Fibroblast of the aortic adventitia (primary cell): ENCODE measurements at places on chromosomes 12 and 14. TPM values are rescaled to one million over a fixed set of nuclear protein-coding genes. Genes with fewer than 3 reads are reported as not detected.

DNA sequence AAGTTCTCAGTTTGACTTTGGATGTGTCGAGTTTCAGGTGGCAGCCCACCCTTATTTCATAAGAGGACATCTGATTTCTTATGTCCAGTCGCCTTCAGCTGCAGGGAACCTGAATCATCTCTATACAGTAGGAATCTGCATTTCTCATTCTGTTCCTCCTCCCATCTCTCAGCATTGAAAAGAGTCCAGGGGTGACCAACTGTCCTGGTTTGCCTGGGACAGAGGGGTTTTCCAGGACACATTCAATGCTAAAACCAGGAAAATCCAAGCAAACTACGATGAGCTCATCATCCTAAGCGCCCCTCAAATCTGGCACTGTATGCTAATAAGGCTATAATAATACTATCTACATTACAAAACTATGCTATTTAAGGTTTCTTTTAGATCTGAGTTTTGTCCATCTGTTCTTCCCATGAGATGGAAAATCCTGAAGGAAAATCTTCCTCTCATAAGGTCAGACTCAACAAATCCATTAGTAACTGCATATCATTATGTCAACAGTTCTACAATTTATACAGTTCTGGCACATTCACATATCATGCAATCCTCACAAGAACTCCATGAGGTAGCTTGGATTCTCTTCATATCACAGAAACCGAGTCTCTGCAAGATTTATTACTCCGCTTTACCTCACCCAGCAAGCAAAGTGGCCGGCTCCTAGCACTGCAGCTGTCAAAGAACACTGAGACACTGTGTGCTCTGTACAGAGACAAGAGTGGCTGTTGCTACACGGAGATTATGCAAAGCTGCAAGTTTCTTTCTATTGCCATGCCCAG lies 15.6 kb upstream of the CALM1 start:
- peak; percentile 35 for DNase-seq

- no peak for DNase-seq
Measured at GRCh38 chr12:62128175-62128975, 131.8 kb upstream of the USP15 start.

- DNase-seq: no peak
Measured at GRCh38 chr12:10965476-10965875, 21.2 kb downstream of the TAS2R50 start.

GRCh38 chr14:105899071-105899641 lies 372.8 kb downstream of the TMEM121 start:
- no peak for DNase-seq

- no peak for DNase-seq
Measured at GRCh38 chr14:101992708-101993107, 28.3 kb downstream of the DYNC1H1 start.

DNA sequence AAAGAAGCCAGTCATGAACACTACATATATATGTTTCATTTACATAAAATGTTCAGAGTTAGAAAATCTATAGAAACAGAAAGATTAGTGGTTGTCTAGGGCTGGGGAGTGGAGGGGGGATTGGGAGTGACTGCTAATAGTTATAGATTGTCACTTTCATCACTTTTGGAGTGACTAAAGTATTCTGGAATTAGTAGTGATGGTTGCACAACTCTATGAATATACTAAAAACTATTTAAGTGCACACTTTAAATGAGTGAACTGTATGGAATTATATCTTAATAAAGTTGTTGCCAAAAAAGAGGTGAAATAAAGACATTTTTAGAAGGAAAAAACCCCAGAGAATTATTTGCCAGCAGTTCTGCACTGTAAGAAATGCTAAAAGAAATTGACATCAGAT lies 9.5 kb downstream of the CATSPERB start:
- peak; percentile 37 for DNase-seq

- DNase-seq: peak; percentile 96
Measured at GRCh38 chr12:87413784-87414183, 615.4 kb downstream of the C12orf50 start.

Gene ADAM21
- total RNA-seq: 0.18 and 0.25 TPM in 2 replicates

Gene CLEC2B
- 16.5 and 58.1 TPM in 2 replicates for total RNA-seq

DNA sequence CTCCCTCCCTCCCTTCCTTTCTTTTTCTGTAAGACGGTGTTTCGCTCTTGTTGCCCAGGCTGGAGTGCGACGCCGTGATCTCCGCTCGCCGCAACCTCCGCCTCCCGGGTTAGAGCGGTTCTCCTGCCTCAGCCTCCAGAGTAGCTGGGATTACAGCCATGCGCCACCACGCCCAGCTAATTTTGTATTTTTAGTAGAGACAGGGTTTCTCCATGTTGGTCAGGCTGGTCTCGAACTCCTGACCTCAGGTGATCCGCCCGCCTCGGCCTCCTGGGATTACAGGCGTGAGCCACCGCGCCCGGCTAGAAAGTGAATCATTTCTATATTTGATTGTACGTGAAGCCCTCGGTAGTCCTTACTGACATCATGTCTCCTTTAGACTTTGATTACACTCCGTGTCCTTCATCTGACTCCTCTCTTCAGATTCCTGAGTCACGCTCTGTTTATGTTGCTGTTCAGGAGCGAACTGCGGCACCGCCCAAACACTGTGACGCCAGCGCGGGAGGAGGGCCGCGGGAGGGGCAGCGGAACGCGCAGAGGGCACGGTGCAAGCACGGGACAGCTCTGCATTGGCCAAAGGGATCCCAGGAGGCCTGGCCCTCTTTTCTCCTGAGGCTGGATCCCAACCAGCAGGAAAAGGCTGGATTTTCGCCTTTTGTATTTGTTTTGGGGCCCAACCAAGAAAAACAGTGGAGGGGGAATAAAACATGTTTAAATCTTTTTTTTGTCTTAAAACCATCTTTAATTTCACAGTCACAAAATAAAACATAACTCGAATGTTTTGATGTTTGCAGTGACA lies 538 bp upstream of the GABARAPL1 start:
- DNase-seq: peak; percentile 99

GRCh38 chr12:11727133-11727664 lies 77.7 kb downstream of the ETV6 start:
- no peak for DNase-seq

- DNase-seq: no peak
Measured at GRCh38 chr12:28242129-28242495, 51.9 kb downstream of the CCDC91 start.

DNA sequence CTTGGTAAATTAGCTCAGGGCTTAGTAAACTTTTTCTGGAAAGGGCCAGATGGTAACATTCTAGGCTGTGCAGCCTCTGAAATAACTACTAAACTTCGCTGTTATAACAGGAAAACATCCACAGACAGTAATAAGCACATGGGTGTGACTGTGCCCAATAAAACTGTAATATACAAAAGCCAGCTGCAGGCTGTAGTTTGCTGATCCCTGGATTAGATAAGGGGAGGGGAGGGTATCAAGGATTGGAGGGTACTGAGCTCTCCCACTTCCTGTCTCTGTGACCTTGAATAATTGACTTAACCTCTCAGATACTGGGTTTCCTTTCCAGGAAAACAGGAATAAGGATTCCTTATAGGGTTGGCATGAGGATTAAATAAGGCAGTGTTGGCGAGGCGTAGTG lies 81.2 kb downstream of the CCDC60 start:
- no peak for DNase-seq

DNA sequence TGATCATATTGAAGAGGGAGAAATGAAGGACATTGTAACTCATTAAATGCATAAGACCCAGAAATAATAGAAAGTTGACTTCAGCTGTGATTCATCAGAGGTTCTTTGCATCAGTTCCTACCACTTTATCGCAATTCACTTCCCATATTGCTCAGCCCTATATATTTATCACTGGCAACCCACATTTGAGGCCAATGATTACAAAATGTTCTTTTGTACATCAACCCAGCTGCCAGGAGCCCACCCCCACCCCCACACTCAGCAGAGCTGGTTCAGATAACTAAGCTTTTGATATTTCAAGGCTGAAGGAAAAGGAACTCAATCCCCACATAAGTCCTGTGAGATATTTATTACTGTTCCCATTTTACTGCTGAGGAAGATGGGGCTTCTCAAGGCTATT lies 51.2 kb upstream of the TMPO start:
- DNase-seq: peak; percentile 71

DNA sequence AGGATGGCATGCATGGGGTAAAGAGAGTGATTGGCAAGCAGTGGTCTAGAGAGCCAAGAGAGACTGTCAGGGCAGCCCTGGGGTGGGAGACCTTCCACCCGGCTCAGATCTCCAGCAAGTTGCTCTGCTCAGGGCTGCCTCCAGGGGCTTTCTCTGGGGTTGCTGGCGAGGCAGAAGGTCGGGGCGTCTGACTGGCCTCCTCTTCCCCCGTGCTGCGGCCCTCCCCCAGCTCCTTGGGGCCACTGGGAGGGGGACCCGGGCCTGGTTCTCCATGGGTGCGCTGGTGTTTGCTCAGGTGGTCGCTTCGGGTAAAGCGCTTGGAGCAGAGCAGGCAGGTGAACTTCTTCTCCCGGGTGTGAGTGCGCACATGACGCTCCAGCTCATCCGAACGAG lies 6.6 kb upstream of the AAAS start:
- no peak for DNase-seq

GRCh38 chr12:25482625-25483024 lies 70.5 kb downstream of the LMNTD1 start:
- no peak for DNase-seq

Gene GPHB5
- total RNA-seq: not detected in 2 replicates

DNA sequence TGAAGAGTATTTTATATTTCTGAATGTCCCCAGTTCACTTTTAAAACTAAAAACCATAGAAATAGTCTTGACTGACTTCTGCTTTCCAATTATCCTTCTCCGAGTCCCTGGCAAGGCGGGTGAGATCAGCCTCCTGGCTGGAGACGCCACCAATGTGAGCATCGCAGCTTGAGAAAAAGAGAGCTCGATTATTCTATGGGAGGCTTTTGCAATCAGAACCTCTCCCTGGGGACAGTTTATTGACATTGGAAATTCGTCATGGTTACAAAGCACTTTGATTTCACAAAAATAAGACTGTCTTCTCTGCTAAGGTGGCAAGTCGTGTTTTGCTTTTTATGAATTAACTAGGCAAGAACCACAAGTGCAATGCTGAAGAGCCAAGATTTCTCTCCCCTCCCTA lies 23.6 kb upstream of the GPHB5 start:
- peak; percentile 5 for DNase-seq

GRCh38 chr14:81301371-81301770 lies 80.6 kb upstream of the GTF2A1 start:
- no peak for DNase-seq
